ENCODE measurements at places on chromosomes 4 and X.

DNA sequence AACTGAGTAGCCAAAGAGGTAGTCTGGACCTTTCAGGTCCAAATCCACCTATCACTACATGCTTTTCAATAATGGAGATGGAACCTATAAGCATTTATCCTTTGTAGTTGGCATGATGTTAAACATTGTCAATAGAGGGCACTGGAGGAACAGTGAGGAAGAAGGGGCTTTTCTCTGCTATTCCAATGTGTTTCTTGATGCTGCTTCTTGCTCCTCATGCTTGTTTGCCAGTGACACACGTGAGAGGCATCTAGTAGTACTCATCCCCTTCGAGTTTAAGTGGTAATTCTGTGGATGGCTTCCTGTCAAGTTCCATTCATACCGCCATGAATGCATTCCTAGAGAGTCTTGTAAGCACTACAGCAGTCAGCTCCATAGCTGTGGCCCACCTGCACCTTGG, 84.0 kb downstream of the NAA11 start:
- peak; percentile 2 for DNase-seq

DNA sequence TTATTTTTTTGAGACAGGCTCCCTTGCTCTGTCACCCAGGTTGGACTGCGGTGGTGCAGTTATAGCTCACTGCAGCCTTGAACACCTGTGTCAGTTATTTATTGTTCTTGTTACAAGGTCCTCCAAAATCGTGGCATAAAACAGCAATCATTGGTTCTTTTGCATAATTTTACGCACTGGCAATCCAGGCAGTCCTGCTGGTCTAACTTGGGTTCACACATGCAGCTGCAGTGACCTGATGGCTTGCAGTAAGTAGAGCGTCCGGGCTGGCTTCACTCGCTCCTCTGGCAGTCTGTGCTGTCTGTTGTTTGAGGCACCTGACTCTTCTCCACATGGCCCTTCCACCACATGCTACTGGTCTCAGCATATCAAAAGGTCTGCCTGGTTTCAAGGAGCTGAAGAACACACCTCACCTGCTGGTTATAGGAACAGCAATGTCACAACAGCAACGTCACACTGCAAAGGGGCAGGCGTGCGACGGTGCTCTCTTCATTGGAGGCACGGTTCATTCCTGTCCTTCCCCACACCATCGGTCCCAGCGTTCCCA, 894.6 kb downstream of the TRIML1 start:
- no peak for DNase-seq

GRCh38 chr4:189087971-189088370, 852.7 kb upstream of the FRG1 start:
- DNase-seq = no peak

DNA sequence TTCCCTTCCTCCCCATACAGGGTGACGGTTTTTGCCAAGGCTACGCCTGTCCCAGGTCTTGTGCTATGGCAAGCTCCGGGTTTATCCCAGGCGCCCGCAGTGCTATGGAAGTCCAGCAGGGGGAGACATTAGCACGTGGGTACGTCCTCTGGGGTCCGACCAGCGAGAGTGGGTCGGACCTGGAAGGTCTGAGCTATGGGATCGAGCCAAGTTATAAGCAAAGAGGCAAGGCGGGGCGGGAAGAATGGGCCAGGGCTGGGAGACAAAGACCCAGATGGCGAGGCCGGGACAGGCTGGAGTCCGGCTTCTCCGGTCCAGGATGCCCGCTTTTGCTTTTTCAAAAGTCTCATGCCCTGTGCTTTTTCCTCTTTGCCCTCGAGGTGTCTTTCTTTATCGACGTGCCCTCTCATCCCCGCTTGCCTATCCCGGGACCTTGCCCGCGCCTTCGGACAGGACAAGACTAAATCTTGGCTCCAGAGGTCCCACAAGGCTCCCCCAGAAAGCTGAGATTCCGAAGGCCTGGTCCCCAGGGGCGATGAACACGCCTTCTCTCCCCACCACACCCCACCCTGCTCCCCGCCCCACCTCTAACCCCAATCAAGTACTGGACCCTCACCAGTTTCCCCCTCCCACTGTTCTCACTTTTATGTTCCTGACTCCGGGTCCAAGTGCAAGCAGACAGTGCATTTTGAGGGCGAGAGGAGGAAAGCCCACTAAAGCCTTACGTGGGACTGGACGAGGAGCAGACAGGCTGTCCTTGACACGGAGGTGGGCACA, 785 bp upstream of the EFNB1 start:
- no peak for DNase-seq

- DNase-seq = no peak
Observed at GRCh38 chrX:41889317-41890025, 33.9 kb downstream of the CASK start.

All from LNCaP clone FGC (cell line).